ENCODE measurements at places on chromosomes 1 and 21.

GRCh38 chr1:156664046-156664766 lies 13.0 kb downstream of the NES start:
- DNase-seq: no peak

GRCh38 chr1:231667896-231668506 lies 41.4 kb downstream of the DISC1 start:
- DNase-seq: no peak

DNA sequence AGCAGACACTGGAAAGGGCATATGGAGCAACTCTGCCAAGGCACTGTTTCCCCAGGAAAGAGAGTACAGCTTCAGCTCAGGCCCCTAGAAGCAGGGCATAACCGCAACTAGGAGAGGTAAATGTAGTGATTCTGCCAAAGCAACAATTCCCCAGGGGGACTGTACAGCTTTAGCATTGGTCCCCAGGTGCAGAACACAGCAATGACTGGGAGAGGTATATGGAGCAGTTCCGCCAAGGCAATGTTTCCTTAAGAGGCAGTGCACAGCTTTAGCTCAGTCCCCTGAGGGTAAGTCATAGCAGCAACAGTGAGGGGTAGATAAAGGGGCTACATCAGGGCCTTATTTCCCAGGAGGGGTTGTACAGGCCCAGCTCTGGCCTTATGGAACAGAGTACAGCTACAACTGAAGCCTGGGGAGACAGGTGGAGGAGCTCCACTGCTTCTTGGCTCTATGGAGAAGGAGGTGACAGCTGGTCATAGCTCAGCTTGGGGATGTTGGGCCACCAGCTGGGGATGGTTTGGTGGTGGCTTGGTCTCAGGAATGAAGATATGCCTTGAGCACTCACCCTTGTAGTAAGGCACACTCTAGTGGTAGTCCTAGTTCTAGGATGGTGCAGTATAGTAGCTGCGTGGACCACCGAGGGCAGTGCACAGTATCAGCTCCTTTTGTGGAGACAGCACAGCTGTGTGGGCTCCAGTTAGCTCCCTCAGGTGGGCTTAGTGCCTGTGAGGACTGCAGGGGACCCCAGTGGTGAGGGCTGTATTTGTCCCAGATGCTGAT lies 582.7 kb downstream of the PTPRC start:
- no peak for DNase-seq

DNA sequence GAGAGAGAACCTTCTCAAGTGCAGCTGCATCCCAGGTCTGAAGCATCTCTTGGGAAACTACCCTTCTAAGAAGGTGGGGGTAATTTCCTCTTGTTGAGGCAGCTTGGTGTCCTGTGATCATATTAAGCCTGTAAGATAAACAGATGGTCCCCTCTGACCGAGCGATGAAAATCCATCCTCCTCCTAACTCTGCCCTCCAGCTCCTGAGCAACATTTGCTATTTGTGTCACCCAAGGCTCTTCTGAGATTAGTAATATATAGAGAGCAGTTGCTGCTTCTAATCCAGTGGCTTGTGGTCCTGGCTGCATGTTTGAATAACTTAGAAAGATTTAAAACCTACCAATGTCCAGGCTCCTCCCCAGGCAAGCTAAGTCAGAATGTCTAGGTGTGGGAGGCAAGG lies 123.7 kb downstream of the DISC1 start:
- DNase-seq: no peak

- DNase-seq: no peak
Measured at GRCh38 chr1:170192546-170192945, 46.8 kb downstream of the NTMT2 start.

- DNase-seq: no peak
Measured at GRCh38 chr1:154575951-154576566, 8.5 kb downstream of the CHRNB2 start.

- no peak for DNase-seq
Measured at GRCh38 chr1:202084791-202085681, 37.7 kb upstream of the GPR37L1 start.

- DNase-seq: no peak
Measured at GRCh38 chr1:211530102-211530501, 38.1 kb upstream of the RD3 start.

- DNase-seq: no peak
Measured at GRCh38 chr21:42645211-42646075, 8.0 kb upstream of the PDE9A start.

- no peak for DNase-seq
Measured at GRCh38 chr1:178932552-178932906, 61.7 kb upstream of the ANGPTL1 start.

- DNase-seq: no peak
Measured at GRCh38 chr1:225651376-225651871, 1.5 kb downstream of the ENAH start.

GRCh38 chr1:232704694-232705680 lies 75.1 kb upstream of the SIPA1L2 start:
- peak; percentile 69 for DNase-seq

All from inflammatory macrophage treated with lipopolysaccharide for 1 hour (primary cell).